Kidney (tissue), 22 donors: ENCODE measurements at places on chromosomes 12 and 14. TPM values are rescaled to one million over a fixed set of nuclear protein-coding genes. Genes with fewer than 3 reads are reported as not detected.
A peak's percentile ranks its signal among the peaks of the same experiment; 100 is the strongest.

DNA sequence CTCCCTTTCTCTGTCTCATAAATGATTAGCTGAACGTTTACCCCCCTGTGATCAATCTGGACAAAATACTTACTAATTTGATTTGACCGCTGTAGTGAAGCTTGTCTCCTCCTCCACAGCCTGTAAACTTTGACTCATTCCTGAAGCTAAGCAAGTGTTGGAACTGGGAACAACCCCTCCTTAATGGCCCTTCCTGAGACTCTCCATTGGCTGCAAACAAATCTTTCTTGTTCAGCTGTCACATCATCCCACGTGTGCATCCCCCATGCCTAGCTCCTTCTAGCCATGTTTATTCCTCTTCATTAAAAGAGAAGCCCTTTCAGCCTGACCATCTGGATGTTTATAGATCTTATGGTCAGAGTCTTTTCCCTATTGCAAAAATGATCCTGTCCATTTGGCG is 281.2 kb downstream of the RGS6 start:
- peak; percentile 39 for DNase-seq
- no peaks in the 10 kb centered on the region for H3K4me1 ChIP-seq
- no peak overlapping the region for H3K4me3 ChIP-seq
- no peaks in the 10 kb centered on the region for H3K36me3 ChIP-seq
- H3K27me3 ChIP-seq: no peaks in the 10 kb centered on the region
- H3K27ac ChIP-seq: no peak overlapping the region

DNA sequence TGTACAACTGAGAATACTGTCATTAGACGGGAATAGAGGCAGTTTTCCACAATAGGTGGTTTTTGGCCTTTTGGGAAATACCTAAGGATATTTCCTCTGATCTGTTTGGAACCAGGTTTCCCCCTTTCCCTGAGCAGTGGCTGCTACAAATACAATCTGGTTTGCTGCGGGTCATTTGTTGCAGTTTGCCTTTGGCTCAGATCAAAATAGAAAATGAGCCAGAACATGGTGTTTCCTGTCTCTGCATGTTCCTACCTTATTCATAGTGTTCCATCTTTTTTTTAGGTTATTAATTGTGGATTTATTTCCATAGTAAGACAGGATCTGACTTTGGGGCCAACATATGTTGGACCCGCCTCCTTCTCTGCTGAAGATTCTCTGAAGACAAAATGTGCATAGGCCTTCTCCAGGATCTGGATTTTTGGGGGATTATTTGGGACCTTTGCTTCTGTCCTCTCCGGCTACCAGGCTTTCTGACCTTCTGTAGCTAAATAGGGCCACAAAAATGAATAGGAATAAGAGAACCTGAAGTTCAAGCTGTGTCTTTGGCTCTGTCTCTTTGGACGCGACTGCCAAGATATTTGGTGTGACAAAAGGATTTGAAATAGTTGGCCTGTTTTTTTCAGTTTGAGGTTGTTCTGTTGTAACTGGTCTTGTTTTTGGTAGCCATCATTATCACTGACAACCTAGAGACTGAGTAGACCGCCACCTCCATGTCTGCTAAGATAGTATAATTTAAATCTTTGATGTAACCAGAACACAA is 146.9 kb downstream of the PRKCH start:
- DNase-seq: no peak
- H3K36me3 ChIP-seq: no peaks in the 10 kb centered on the region
- peaks cover 13% of the 10 kb centered on the region for H3K4me1 ChIP-seq
- no peak overlapping the region for H3K4me3 ChIP-seq
- no peaks in the 10 kb centered on the region for H3K27me3 ChIP-seq
- no peak overlapping the region for H3K27ac ChIP-seq

DNA sequence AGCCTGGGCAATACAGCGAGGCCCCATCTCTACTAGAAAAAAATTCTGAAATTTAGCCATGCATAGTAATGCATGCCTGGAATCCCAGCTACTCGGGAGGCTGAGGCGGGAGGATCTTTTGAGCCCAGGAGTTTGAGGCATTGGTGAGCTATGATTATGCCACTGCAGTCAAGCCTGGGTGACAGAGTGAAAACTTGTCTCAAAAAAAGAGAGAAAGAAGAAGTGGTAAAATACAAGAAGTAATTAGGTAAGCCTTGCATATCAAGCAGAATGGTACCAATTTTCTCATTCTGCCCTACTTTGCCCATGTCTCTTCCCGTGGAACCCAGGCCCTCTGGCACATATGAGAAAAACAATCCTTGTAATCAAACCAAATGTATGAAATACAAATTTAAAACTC is 70.7 kb downstream of the SUSD6 start:
- no peak overlapping the region for H3K4me3 ChIP-seq
- no peaks in the 10 kb centered on the region for H3K27me3 ChIP-seq
- DNase-seq: no peak
- peaks cover 34% of the 10 kb centered on the region for H3K4me1 ChIP-seq
- no peak overlapping the region for H3K27ac ChIP-seq

DNA sequence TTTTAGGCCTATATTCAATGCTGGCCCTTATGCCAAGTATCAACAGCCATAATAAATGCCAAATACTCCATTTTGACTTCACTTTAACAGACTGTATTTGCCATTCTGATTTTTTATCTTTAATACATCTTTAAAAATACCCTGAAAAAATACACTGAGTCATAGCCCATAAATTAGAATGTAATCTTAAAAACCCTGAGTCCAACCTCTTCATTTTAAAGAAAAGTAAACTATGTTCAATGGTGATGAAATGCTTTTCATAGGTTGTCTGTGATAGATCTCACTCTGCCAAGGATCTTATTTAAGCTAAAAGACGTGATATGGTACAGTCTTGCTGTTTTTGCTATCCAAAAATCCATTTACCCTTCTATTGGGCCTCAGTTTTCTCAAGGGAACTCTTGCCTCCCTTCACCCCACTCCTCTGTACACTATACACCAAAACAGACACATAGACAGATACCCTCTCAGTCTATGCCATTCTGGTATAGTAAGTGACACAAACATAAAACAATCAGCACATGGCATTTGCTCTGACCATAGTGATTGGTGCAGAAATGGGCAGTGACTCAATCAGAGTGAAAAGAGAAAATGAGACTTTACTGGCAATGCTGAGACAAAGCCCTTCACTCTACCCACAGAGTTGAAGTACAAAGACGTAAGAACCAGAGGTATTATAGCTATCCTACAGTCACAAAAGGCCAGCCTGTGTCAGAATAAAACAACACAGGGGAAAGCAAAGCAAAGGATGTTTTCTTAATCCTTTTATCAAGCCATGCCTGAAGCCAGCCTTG is 49.1 kb downstream of the BTG1 start:
- H3K36me3 ChIP-seq: no peaks in the 10 kb centered on the region
- H3K4me1 ChIP-seq: no peaks in the 10 kb centered on the region
- DNase-seq: no peak
- no peaks in the 10 kb centered on the region for H3K27me3 ChIP-seq
- H3K27ac ChIP-seq: no peak overlapping the region
- H3K4me3 ChIP-seq: no peak overlapping the region

DNA sequence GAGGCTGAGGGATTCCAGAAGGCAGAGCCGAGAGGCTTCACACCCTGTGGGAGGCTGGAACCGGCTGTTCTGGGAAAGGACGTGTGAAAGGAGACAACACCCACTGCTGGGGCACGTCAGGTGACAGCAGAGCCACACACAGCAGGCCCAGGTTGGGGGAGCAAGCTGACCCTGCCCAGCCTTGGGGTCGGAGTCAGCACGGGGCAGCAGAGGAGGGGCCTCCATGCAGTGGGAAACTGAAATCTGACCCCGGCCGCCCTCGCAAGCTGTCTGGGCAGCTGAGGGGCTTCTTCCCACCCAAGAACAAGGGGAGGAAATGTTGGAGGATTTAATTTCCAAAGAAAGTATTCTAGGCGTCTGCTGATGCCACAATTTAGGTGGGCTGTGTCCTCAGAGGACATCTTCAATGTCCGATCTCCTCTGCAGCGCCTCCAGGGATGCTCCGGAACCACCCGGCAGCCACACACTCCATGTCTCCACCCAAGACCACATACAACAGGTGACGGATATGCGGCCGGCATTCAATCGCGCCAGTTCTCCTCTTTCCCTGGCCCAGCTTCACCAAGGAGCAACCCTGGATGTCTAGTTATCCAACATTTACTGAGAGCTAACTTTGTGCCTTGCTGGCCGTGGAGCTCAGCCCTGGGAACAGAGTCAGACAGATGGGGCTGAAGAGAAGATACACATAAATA is 30.7 kb downstream of the SNRNP35 start:
- no peak overlapping the region for H3K4me3 ChIP-seq
- H3K36me3 ChIP-seq: no peaks in the 10 kb centered on the region
- H3K27ac ChIP-seq: no peak overlapping the region
- peak; percentile 82 for DNase-seq
- H3K27me3 ChIP-seq: no peaks in the 10 kb centered on the region

GRCh38 chr12:27508736-27509431 is 15.1 kb upstream of the PPFIBP1 start:
- H3K4me3 ChIP-seq: no peak overlapping the region
- H3K36me3 ChIP-seq: no peaks in the 10 kb centered on the region
- H3K27ac ChIP-seq: no peak overlapping the region
- no peak for DNase-seq

- H3K4me1 ChIP-seq: peaks cover 3% of the 10 kb centered on the region
- no peaks in the 10 kb centered on the region for H3K27me3 ChIP-seq
- no peaks in the 10 kb centered on the region for H3K36me3 ChIP-seq
- no peak overlapping the region for H3K27ac ChIP-seq
- no peak for DNase-seq
Observed at GRCh38 chr14:67934087-67934486, 114.5 kb downstream of the RAD51B start.

CD69 gene
- total RNA-seq: 25.0 TPM

AICDA gene
- not detected for total RNA-seq

ACRBP gene
- total RNA-seq: 3.4 TPM
